ENCODE measurements at places on chromosomes 11 and 22.

GRCh38 chr22:49322231-49322630, 505.4 kb downstream of the BRD1 start:
- no peak for DNase-seq

- no peak for DNase-seq
These were observed at the start of gene STK33 for GRCh38 chr11:8593935-8594909. Gene STK33, minus strand, starts transcription at chr11:8594228. Its CDS starts 119,323 bp downstream, at chr11:8474905.

- no peak for DNase-seq
These were observed 1.6 kb downstream of the CCND1 start for GRCh38 chr11:69642549-69642912.

DNA sequence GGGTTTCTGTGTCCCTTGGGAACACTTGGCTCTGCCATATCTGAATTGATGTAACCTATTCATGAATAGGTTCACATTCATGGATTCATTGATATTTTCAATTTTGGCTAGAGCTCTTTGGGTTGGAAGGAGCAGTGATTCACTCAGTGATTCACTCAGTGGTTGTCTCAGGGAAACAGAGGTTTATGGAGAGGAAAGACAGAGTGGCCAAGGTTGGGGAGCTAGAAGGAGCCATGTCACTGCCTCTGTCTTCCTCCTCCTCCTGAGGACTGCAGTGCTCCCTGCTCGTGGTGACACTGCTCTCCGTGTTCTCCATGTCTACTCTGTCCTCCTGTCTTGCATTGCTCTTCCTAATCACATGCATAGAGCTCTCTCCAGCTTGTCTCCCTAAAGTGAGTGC, 17.4 kb downstream of the CEP164 start:
- DNase-seq: no peak

GRCh38 chr11:16846305-16846704, 107.9 kb downstream of the C11orf58 start:
- DNase-seq: no peak

GRCh38 chr22:38924347-38924952, 33.0 kb upstream of the APOBEC3A start:
- DNase-seq: no peak
